T-helper 2 cell treated with Interferon-gamma antibody and Interleukin-4, amounts not matched to agents 5 μg/mL and 100 μg/mL, for 36 hours (primary cell): ENCODE measurements at places on chromosomes 12 and 14.

- DNase-seq = peak; percentile 50
These were observed 5.3 kb upstream of the CDCA4 start for GRCh38 chr14:105026033-105026785.

DNA sequence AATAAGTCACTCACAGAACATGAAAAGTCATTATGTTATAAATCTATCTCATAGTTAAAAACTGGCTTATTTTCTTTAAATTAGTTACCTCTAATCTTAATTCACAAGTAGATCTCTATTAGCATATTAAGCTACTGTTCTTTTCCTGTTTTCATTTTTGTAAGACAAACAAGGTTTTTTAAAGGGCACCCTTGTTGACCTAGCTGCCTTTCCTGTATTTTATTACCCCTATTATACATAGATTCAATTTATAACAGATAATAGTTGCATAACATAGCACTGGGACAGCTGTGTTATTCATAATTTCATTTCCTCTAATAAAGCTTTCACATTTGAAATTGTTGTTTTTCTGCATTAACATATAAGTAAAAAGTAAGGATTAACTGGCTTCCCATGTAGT, 1500.7 kb upstream of the FLRT2 start:
- DNase-seq = no peak

- DNase-seq = no peak
These were observed 1.8 kb downstream of the VSX2 start for GRCh38 chr14:74240794-74241651.

DNA sequence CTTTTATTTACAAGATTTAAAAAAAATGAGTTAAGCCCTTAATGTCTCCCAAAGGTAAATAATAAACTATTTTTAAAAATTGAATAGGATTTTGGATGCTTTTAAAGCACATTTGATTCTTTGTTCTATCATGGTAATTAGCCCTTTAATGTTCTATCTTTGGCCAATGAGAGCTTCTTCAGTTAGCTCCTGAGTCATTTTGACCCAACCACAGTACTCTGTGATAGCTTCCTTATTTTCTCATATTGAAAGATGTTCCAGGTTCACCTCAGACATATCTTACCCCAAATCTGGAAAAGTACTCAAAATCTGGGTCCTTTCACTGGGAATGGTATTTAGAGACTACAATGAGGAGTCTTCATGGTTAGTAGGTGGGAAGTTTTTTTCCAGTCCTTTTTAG, 98.0 kb downstream of the MYRFL start:
- no peak for DNase-seq

- no peak for DNase-seq
These were observed 50.9 kb downstream of the CHST11 start for GRCh38 chr12:104507672-104508071.

- no peak for DNase-seq
These were observed 6.0 kb downstream of the DCTN2 start for GRCh38 chr12:57541001-57541400.

DNA sequence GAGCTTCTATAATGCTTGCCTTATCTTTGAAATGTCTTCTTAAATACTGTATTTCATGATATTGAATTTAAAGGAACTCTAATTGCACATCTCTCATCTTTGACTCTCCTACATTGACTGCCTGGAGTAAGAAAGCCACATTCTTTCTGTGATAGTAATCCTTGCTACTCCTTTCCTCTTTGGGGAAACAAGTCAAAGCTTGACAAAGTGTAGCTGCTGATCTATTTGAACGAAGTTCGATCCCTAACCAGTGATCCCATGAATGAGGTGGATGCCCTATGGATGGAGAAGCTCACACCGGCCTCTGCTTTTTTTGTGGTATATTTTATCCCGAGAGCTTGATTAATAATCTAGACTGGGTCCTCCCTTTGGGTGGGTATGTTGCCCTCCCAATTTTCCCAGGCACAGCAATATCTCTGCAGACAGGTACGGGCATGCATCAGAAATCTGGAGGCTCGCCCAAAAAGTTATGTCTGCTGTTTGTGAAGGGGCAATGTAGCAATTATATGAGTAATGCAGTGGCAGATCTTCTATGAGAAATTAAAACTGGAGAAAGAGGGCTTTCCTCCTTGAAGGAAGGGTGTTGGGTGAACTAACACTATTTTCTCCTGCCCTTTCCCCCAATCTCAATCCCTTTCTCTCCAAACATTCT, 163.0 kb upstream of the FRMD6 start:
- DNase-seq = no peak

GRCh38 chr12:96441816-96442215, 41.6 kb upstream of the CDK17 start:
- no peak for DNase-seq

DNA sequence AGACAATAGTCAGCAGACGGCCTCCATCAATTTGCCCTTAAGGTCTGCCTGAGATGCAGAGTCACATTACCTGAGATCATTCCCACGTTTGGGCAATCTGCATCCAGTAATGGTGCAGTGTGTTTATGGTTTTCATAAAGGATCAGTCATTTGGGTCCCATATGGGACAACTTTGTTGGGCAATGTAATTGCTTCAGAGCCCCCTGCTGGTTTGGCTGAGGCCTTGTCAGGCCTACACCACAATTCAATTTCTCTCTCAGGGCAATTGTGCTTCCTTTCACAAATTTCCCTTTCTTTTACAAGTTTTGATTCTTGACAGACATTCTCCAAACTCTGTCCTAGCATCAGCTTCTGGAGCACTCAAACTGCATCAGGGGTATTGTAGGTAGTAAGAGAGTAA, 191.2 kb upstream of the SSTR1 start:
- no peak for DNase-seq

DNA sequence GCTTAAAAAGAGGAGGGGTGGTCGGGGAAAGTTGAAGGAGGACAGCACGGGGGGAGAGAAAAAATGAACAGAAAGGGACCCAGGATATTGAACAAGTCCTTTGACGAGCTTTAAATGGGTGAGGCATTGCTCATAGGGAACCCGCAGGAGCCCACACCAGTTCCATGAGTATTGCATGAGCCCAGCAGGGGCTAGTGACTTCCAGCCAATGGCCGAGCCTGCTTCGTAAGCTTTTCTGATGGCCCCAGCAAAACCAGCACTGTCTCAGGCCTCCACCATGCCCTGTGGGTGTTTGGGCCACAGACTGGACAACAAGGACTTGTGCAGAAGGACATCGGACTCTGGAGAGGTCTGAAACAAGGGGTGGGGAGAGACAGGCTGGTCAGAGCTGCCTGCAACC, 109.5 kb downstream of the ZFP36L1 start:
- DNase-seq = no peak

DNA sequence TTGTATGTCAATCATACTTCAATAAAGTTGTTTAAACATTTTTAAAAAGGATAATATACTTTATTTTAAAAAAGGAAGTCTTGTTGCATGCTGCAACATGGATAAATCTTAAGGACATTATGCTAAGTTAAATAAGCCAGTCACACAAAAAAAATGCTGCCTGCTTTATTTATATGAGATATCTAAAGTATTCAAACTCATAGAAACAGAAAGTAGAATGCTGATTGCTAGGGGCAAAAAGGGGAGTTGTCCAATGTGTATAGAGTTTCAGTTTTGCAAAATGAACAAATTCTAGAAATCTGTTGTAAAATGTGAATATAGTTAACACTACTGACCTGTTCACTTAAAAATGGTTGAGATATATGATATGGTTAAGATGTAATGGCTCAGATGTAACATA, 8.7 kb downstream of the KLRC4 start:
- no peak for DNase-seq

GRCh38 chr12:110661337-110661972, 27.5 kb downstream of the HVCN1 start:
- peak; percentile 44 for DNase-seq

GRCh38 chr14:50070840-50071548, 45.4 kb downstream of the VCPKMT start:
- no peak for DNase-seq
